ENCODE measurements at places on chromosomes 13 and 19. TPM values are rescaled to one million over a fixed set of nuclear protein-coding genes. Genes with fewer than 3 reads are reported as not detected.

GRCh38 chr19:37334179-37335071, 36.5 kb upstream of the ZNF527 start:
- H3K27me3 ChIP-seq: no peaks in the 10 kb centered on the region
- peaks cover 27% of the 10 kb centered on the region for H3K4me1 ChIP-seq
- no peak for DNase-seq
- H3K27ac ChIP-seq: peak overlapping the region; percentile 85

- peaks cover 30% of the 10 kb centered on the region for H3K4me1 ChIP-seq
- no peaks in the 10 kb centered on the region for H3K27me3 ChIP-seq
- no peak overlapping the region for H3K4me3 ChIP-seq
- H3K36me3 ChIP-seq: no peaks in the 10 kb centered on the region
- DNase-seq: no peak
These were observed 266.7 kb downstream of the FOXO1 start for GRCh38 chr13:40399756-40400155.

GRCh38 chr13:27353166-27353583, 71.2 kb upstream of the GTF3A start:
- no peaks in the 10 kb centered on the region for H3K36me3 ChIP-seq
- H3K4me3 ChIP-seq: no peak overlapping the region
- no peak overlapping the region for H3K27ac ChIP-seq
- no peak for DNase-seq

- no peaks in the 10 kb centered on the region for H3K36me3 ChIP-seq
- H3K4me3 ChIP-seq: no peak overlapping the region
- H3K27me3 ChIP-seq: no peaks in the 10 kb centered on the region
- H3K4me1 ChIP-seq: peaks cover 34% of the 10 kb centered on the region
- DNase-seq: no peak
- no peak overlapping the region for H3K27ac ChIP-seq
These were observed 6.5 kb downstream of the KCTD4 start for GRCh38 chr13:45194081-45194939.

The KLK14 gene
- total RNA-seq: not detected

Measured in chondrocyte (in vitro differentiated cells).